GM12892 (cell line): ENCODE measurements at places on chromosomes 2 and 18.

DNA sequence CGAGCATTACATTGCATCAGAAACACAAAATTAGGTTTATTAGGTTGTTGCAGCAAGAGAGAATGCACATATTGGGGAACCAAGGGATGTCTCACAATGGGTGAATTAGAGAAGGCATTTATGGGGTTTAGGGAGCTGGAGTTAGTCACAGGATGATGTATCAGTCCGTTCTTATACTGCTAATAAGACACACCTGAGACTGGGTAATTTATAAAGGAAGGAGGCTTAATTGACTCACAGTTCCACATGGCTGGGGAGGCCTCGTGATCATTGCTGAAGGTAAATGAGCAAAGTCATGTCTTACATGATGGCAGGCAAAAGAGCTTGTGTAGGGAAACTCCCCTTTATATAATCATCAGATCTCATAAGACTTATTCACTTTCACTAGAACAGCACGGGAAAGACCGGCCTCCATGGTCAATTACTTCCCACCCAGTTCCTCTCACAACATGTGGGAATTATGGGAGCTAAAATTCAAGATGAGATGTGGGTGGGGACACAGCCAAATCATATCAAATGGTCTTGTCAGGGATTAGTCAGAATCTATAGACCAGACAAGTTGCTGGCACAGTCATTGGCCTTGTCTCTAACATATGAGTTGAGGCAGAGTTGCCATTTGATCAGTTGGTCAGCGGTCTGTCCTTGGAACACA is 61.9 kb upstream of the RBMS1 start:
- no peak for DNase-seq

- no peak for DNase-seq
Measured at GRCh38 chr2:207260021-207260420, 94.3 kb upstream of the KLF7 start.

GRCh38 chr2:55947752-55948151 is 24.2 kb upstream of the EFEMP1 start:
- no peak for DNase-seq

DNA sequence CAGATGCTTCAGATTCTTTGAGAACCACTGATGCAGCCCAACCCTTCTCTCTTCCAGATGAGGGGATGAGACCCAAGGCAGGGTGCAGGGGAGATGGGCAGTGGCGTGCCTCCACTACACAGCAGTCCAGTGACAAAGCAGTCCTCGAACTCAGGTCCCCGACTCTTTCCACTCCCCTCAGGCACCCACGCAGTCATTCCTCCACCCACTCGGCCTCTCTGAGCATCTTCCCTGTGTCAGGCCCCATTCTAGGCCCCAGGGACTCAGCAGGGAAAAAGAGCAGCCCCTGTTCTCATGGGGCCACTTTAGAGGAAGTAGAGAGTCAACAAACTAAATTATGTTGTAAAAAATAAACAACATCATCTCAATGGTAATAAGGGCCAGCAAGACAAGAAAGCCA is 15.2 kb downstream of the KCNK3 start:
- no peak for DNase-seq

GRCh38 chr2:190169221-190170072 is 106.9 kb upstream of the MSTN start:
- DNase-seq = no peak

DNA sequence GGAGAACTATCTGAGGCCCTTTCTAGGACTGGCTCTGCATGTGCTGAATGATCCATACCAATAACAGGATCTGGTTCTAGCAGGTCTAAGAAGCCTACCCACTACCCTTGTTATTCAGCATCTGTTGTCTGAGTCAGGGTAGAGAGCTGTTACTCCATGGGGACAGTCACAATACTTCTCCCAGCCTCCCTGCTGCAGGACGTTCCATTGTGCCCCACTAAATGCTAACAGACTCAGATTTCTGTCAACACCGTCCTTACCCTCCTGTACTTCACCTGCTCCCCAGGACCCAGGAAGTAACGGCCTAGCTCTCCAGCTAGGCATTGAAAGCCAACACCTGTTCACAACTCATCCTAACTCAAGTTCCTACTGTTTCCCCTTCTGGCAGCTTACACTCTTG is 719.7 kb upstream of the ID2 start:
- DNase-seq = no peak

GRCh38 chr2:74944987-74945787 is 13.3 kb upstream of the POLE4 start:
- no peak for DNase-seq
